ENCODE measurements at places on chromosomes 3 and 15.

DNA sequence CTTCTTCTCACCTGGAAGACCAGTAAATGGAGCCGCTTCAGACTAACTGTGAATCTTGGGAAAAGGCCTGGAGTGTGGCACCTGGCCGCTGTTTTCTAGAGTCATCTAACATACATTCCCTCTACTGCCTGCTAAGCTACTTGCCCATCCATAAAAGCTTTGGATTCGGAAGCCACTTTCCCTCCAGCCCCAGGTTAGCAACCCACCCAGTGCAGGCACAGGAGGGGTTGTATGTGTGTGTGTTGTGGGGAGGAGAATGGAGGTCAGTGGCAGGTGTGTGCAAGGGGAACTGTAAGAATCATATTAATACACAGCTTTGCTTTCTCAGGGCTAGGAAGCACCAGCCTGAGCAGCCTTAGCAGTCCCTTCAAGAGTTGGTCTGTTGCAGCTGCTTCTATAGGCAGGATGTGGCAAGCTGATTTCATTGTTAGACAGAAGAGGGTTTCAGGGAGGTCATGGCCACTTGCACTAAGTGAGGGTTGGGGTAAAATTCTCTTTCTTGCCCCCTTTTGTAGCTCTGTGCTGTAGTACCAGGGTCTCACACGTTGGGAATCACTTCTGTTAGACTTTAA is 8.9 kb downstream of the NSUN3 start:
- DNase-seq: no peak

GRCh38 chr3:173745952-173746682 is 348.6 kb downstream of the NLGN1 start:
- DNase-seq: no peak

- DNase-seq: no peak
These were observed 13.3 kb upstream of the DOCK3 start for GRCh38 chr3:50661321-50661837.

GRCh38 chr15:71083349-71083748 is 31.9 kb upstream of the THSD4 start:
- DNase-seq: no peak

DNA sequence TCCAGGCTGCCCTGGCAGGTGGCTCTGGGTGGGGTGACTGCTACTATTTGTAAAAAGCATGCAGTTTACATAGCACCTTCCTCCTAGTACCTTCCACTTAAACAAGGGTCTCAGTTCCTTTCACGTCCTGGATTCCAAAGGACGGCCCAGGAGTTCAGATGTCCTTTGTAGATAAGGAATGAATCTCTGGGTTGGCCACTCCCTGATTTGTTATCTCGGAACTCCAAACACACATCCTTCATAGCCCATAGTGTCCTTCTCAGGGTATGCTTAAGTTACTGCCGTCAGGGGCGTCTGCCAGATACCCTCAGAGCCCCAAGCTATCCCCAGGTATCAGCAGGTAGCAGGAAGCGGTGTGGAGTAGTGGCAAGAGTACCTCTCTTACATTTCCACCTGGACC is 101.1 kb upstream of the PLXNA1 start:
- DNase-seq: no peak

GRCh38 chr3:152245498-152246170 is 23.1 kb upstream of the MBNL1 start:
- DNase-seq: no peak

DNA sequence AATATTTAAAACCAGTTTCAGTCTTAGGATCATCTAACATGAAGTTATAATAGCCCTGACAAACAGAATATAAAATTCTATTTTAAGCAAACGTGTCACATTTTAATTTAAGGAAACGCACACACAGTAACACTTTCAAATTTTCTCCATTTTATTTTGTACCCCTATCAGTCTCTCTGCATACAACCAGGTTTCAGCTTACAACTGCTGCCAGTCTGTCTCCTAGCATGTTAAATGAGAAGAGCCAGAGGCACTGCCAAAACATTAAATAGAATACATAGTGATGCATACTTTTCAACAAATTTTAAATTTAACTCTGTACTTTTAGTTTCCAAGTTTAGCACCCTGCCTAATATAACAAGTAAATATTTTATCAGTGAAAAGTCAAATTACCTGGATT is 60.8 kb downstream of the UACA start:
- no peak for DNase-seq

GRCh38 chr3:32817257-32817557 is 590 bp upstream of the TRIM71 start:
- DNase-seq: no peak

DNA sequence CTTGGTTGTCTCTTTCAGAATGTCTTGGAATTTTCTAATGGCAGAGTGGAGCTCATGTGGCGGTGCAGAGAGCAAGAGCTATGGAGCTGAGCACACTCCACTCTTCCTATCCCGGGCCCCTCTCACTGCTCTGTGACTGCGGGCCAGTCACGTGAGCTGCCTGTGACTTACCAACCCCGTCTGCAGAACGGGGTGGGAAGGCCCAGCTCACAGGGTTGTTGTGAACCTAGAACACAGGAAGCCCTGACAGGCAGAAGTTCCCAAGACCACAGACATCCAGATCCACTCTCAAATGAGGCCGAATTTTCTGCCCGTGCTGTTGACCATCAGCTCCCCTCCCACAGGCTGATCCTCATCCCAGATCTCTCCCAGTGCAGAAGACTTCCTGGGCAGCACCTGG is 35.5 kb upstream of the PLXNA1 start:
- DNase-seq: no peak

DNA sequence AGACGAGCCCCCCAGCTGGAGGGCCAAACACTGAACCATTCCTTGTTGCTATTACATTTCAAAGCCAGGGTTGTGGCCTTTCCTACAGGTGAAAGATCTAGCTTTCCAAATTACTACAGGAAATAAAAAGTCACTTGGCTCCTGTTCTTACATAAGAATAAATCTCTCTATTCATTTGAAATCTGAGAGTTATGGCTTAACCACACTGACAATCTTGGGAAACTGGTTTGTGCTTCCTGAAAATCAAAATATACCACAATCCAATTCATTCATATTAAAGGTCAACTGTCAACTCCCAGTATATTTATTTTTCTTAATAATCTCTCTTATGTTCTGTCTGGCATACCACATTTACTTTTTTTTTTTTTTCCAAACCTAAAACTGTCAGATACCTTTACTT is 103.7 kb upstream of the LMOD3 start:
- no peak for DNase-seq

- no peak for DNase-seq
These were observed at the start of gene ANKUB1 for GRCh38 chr3:149792452-149793270. Gene ANKUB1 (minus strand): TSS chr3:149792554. CDS start chr3:149792366, 188 bp downstream.

- DNase-seq: no peak
These were observed 770.1 kb downstream of the AGBL1 start for GRCh38 chr15:86849558-86850285.

GRCh38 chr3:111369958-111370357 is 172.0 kb upstream of the CD96 start:
- no peak for DNase-seq

GRCh38 chr3:31622636-31623288 is 90.0 kb downstream of the STT3B start:
- DNase-seq: no peak

DNA sequence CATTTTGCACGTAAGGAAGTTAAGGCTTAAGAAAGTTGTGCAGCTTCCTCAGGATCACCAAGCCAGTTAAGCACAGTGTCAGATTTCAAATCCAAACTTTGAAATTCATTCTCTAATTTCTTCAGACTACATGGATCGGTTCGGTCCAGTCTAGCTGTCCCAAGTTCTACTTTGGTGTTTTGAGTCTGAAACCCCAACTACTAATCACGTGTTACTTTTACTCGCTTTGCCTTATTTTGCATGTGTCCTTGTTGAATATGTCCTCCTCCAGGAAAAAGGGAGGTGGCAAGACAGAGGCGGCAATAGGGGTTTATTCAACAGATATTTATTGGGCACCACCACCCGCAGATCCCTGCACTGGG is 522 bp upstream of the GXYLT2 start:
- DNase-seq: no peak

DNA sequence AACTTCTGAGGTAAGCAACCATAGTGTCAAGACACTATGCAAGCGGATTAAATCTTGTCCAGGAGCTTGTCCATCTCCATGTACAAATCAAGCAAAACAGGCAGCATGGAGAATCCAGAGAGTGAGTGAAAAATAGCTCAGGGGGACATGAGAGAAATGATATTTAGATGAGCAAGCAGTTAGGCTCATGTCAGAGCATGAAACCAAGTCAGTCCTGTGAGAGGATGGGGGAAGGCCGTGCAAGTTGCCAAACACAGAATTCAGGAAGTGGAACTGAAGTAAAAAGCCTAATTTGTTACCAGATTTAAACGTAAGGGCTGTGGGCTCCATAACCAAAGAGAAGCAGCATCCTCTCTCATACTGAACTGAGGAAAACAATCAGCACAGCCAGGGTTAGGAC is 995.9 kb downstream of the MCTP2 start:
- no peak for DNase-seq

DNA sequence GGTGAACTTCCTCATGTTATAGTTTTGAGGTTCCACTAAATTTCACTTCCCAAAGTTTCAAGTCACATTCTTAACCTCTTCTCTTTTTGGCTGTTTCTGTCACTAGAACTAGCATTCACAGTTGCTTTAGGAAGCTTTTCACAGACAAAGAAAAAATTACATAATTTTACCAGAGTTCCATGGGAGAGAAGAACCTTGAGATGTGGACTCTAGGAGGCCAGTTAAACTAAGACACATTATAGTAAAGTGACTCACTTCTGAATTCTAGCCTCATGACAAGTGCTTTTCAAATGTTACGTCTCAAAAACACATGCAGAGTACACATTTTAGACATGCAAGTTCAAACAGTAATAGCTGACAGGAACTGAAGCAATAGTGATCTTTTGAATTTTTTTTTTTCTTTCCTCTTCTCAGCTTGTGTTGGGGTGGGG is 39.9 kb upstream of the LRTM1 start:
- DNase-seq: no peak

- no peak for DNase-seq
These were observed 230.2 kb upstream of the EIF1B start for GRCh38 chr3:40079203-40079846.

GRCh38 chr3:177679568-177680471 is 482.5 kb upstream of the TBL1XR1 start:
- no peak for DNase-seq

DNA sequence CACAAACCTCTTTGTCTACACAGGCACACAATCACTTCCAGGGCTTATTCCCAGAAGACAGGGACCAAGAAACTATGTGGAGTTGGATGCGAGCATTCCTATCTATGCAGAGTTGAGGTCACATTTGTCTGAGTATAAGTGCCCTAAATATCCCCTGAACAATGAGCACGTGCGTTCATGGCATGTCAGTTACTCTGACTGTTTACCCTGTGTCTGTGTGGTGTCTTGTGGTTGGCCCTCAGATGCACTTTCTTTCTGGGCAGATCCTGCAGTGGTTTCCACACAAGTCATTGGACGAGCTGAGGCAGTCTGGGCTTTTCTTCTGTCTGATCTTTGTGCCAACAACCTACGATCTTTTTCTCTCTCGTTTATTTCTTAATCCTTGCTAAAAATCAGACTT is 134.5 kb downstream of the FBN1 start:
- DNase-seq: no peak

DNA sequence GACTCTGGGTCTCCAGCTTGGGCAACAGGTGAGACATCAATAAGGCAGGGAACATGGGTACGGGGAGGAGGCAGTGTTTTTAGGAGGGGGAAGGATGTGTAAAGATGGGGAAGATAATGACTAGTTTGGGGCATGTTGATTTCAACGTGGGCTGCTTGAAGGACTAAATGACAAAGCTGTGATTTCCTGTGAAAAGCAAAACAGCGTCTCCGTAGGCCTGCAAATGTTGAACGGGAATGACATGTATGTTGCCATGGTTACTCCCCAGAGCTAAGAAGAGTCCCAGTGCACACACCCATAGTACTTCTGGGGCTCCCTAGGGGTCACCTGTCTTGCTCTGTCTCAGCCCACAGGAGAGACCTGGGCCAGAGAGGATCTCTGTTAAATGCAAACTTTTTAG is 71.3 kb upstream of the ETV5 start:
- DNase-seq: no peak

- no peak for DNase-seq
These were observed 38.6 kb downstream of the DNAH1 start for GRCh38 chr3:52354676-52355075.

DNA sequence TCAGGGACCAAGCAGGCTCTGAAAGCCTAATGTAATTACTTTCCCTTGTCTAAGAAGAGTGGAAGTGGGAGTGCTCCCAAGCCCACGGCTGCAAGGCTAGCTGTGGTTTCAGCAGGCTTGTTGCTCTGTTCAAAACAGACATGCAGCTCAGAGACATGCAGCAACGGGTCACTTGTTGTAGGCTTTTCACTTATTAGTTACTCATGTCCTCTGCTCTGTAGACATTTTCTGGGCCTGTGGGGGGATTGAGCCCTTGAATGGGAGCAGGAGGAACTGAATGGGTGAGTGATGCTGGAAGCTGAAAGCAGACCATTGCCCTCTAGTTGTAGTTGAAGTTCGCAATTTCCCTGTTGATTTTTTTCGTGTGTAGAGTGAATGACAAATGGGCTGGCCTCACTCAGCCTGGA is 261.9 kb upstream of the NR2E3 start:
- no peak for DNase-seq

- no peak for DNase-seq
These were observed 52.3 kb upstream of the PRR20G start for GRCh38 chr3:127339928-127340861.

GRCh38 chr3:5389057-5389456 is 201.6 kb downstream of the EDEM1 start:
- no peak for DNase-seq

DNA sequence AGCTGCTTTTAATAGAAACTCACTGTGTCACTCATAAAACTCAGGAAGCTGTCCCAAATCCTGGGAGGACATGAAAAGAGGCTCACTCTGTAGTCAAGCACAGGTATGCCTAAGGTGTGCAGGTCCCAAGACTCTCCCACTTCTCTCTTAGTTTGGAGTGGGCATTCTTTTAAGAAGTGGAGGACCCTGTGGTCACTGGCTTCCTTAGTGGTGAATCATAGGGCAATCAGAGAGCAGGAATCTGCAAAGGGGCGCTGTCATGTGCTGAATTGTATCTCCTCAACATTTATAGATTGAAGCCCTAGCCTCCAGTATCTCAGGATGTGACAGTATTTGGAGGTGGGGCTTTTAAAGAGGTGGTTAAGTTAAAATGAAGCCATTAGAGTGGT is 47.2 kb upstream of the ZBTB38 start:
- no peak for DNase-seq
